ENCODE measurements at places on chromosomes 6 and 20. TPM values are rescaled to one million over a fixed set of nuclear protein-coding genes. Genes with fewer than 3 reads are reported as not detected.

SLC13A3 gene
- under 0.01 TPM for total RNA-seq

TBC1D20 gene
- 33.3 TPM for total RNA-seq

CCHCR1 gene
- 13.4 TPM for total RNA-seq

PRR18 gene
- not detected for total RNA-seq

SLC22A3 gene
- not detected for total RNA-seq
